ENCODE measurements at places on chromosomes 7 and 10. TPM values are rescaled to one million over a fixed set of nuclear protein-coding genes. Genes with fewer than 3 reads are reported as not detected.

- no peak for DNase-seq
These were observed 116.3 kb downstream of the WDFY4 start for GRCh38 chr10:48801001-48801421.

- no peak for DNase-seq
These were observed 88.6 kb downstream of the PTPRN2 start for GRCh38 chr7:158499082-158499455.

DNA sequence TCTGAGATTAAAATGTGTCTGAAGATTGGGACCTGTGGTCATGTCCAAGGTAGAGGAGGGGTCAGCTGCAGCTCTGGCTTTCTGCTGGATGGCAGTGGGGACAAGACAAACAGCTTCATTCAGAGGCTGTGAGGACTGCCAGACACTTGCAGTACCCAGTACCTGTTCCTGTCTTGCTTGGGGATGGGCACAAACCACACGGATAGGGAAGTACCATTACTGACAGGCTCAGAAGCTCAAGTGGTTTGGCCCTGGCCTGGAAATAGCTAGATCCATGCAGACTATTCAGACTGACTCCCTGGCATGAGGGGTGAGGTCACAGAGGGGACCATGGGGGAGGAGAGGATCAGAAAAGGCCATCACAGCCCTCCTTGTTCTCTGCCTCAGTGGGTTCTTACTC lies 56.0 kb upstream of the COMTD1 start:
- no peak for DNase-seq

The HGF gene
- polyA plus RNA-seq: 0.05 TPM

GRCh38 chr10:19904202-19904661 lies 88.0 kb downstream of the PLXDC2 start:
- DNase-seq: no peak

DNA sequence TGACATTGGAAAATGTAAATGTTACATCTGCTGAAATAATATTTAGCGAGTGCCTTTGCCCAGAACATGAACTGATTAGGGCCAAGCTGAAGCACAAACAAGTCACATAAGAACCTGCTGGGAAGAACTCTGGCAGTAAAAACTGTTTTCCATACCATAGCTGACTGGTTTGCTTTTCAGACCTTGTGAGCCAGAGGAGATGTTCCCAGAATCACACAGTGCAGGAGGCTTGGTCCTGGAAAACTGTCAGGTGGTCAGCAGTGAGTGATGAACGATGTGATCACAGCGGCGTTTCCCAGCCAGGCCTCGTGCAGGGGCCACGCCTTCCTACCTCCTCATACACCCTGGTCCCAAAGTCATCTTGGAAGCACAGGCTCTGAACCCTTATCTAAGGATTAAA lies 164.2 kb upstream of the EEPD1 start:
- DNase-seq: no peak

GRCh38 chr7:158904599-158904998 lies 48.2 kb downstream of the DYNC2I1 start:
- DNase-seq: no peak

DNA sequence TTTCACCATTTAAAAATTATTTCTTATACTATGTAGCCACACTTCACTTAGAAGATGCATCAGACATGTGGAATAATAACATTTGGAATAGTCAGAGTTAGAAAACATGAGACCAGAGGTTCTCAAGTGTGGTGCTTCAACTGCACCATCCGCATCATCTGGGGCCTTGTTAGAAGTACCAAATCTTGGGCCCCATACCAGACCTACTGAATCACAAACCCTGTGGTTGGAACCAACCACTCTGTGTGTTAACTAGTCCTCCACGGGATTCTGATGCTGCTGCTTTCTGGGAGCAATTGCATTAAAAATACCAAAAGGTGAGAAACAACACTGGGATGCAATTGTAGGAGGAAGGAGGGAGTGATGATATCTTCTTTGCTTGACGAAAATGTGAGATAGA lies 125.2 kb downstream of the GNAT3 start:
- DNase-seq: no peak
